ENCODE measurements at places on chromosomes 5 and 9. TPM values are rescaled to one million over a fixed set of nuclear protein-coding genes. Genes with fewer than 3 reads are reported as not detected.
A peak's percentile ranks its signal among the peaks of the same experiment; 100 is the strongest.

GRCh38 chr9:74556685-74557084 lies 59.5 kb downstream of the RORB start:
- H3K4me3 ChIP-seq, result no peak overlapping the region
- H3K36me3 ChIP-seq, result no peaks in the 10 kb centered on the region
- no peaks in the 10 kb centered on the region for H3K27me3 ChIP-seq
- no peak for DNase-seq
- no peaks in the 10 kb centered on the region for H3K4me1 ChIP-seq

Gene C9orf153
- polyA plus RNA-seq, result 0.10 TPM

GRCh38 chr9:70119786-70120185 lies 76.1 kb downstream of the MAMDC2 start:
- no peaks in the 10 kb centered on the region for H3K4me1 ChIP-seq
- no peak overlapping the region for H3K27ac ChIP-seq
- H3K36me3 ChIP-seq, result no peaks in the 10 kb centered on the region
- no peak overlapping the region for H3K4me3 ChIP-seq

Gene IFNB1
- not detected for polyA plus RNA-seq

Gene CENPK
- polyA plus RNA-seq, result 13.7 TPM

DNA sequence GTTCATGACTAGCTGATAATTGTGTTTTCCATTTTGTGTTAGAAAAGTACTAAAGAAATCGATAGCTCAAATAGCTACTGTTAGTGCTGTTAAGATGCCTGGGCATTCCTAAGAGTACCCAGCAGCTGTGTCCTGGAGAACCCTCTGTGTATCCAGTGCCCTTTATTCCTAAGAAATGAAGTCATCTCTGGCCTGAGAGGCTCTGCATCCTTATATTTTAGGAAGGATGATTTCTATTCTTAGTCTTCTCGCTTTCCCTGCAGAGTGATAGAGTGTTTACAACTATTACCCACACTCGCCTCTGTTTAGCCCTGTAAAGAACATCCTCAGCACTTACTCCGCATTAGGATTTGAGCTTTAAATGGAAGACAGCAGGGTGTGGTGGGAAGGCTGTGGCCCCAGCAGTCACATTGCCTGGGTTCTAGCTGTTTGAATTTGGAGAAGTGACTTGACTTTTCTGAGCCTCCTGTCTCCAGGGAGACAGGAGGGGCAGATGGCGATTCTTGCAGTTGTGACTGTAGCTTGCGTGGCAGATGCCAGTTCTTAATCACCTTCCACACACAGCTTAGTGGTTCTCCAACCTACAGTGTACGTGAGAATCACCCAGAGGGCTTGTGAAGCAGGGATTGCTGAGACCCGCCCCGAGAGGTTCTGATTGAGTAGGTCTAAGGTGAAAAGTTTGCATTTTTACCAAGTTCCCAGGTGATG lies 177.2 kb upstream of the PITX1 start:
- no peaks in the 10 kb centered on the region for H3K4me1 ChIP-seq
- DNase-seq, result no peak
- H3K27me3 ChIP-seq, result no peaks in the 10 kb centered on the region
- no peak overlapping the region for H3K4me3 ChIP-seq
- H3K36me3 ChIP-seq, result no peaks in the 10 kb centered on the region
- no peak overlapping the region for H3K27ac ChIP-seq

DNA sequence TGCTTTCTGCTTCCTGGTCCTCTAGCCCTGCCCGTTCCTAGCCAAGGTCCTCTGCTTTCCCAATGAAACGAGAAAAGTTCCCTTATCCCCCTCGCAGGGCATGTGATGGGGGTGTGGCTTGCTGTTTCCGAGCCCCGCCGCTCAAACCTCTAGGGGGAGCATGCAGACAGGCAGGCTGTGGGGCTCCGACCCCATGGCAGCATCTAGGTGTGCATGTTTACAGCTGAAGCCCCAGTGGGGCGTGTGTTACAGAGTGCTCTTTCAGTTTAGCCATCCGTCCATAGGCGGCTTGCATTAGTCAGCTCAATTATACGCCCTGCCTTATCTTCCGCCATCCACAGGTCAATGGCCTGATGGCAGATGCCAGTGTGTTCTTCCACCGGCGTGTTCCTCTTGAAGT lies 48.3 kb upstream of the SPATA31E1 start:
- peak overlapping the region; percentile 18 for H3K4me3 ChIP-seq
- H3K27ac ChIP-seq, result no peak overlapping the region
- DNase-seq, result peak; percentile 64
- no peaks in the 10 kb centered on the region for H3K27me3 ChIP-seq

GRCh38 chr5:39760385-39761198 lies 335.8 kb upstream of the DAB2 start:
- no peak overlapping the region for H3K27ac ChIP-seq
- no peak overlapping the region for H3K4me3 ChIP-seq
- DNase-seq, result no peak
- H3K27me3 ChIP-seq, result no peaks in the 10 kb centered on the region

Gene GABBR2
- 1.4 TPM for polyA plus RNA-seq

Gene PPP3R2
- not detected for polyA plus RNA-seq

Gene PLGRKT
- 54.9 TPM for polyA plus RNA-seq

- H3K36me3 ChIP-seq, result no peaks in the 10 kb centered on the region
- H3K4me3 ChIP-seq, result no peak overlapping the region
- H3K4me1 ChIP-seq, result no peaks in the 10 kb centered on the region
- H3K27ac ChIP-seq, result no peak overlapping the region
- no peaks in the 10 kb centered on the region for H3K27me3 ChIP-seq
Measured at GRCh38 chr5:144549580-144549979, 378.9 kb downstream of the KCTD16 start.

GRCh38 chr5:37975531-37975930 lies 135.7 kb upstream of the GDNF start:
- no peak overlapping the region for H3K4me3 ChIP-seq
- H3K4me1 ChIP-seq, result no peaks in the 10 kb centered on the region
- no peak overlapping the region for H3K27ac ChIP-seq
- DNase-seq, result no peak
- H3K36me3 ChIP-seq, result no peaks in the 10 kb centered on the region
- H3K27me3 ChIP-seq, result no peaks in the 10 kb centered on the region

DNA sequence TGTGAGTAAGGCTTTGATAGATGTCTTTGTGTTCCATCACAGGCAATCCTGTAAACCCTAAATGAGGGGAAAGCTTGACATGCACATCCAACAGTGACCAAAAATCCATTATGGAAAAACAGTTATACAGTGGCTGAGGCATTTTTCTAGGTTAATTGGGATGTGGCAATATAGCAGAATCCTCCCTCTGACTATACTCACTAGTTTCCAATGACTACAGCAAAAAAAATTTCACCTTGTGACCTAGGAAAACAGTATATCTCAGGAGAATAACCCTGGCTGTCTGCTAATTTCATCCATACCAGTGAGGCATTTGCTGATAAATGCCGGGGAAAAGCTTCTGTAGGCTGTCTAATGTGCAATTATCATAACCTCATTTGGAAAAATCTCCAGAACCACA lies 49.9 kb upstream of the SNCAIP start:
- no peaks in the 10 kb centered on the region for H3K36me3 ChIP-seq
- H3K27me3 ChIP-seq, result no peaks in the 10 kb centered on the region
- no peak for DNase-seq
- no peak overlapping the region for H3K4me3 ChIP-seq
- H3K27ac ChIP-seq, result no peak overlapping the region

Gene GZMA
- 8.6 TPM for polyA plus RNA-seq

DNA sequence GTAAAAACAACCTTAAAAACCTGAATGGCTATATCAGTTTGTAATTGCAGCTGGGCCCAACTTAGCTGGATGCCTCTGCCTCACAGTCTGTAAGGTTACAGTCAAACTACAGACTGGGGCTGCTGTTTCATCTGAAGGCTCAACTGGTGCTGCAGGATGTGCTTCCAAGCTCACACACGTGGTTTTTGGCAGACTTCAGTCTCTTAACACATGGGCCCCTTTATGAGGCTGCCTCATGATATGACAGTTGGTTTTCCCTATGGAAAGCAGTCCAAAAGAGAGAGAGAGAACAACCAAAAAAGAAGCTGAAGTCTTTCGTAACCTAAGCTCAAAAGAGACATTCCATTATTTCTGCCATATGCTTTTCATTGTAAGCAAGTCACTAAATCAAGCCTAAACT lies 27.4 kb downstream of the CTSL start:
- H3K27ac ChIP-seq, result no peak overlapping the region
- no peaks in the 10 kb centered on the region for H3K27me3 ChIP-seq
- no peaks in the 10 kb centered on the region for H3K36me3 ChIP-seq
- no peak overlapping the region for H3K4me3 ChIP-seq
- H3K4me1 ChIP-seq, result no peaks in the 10 kb centered on the region

DNA sequence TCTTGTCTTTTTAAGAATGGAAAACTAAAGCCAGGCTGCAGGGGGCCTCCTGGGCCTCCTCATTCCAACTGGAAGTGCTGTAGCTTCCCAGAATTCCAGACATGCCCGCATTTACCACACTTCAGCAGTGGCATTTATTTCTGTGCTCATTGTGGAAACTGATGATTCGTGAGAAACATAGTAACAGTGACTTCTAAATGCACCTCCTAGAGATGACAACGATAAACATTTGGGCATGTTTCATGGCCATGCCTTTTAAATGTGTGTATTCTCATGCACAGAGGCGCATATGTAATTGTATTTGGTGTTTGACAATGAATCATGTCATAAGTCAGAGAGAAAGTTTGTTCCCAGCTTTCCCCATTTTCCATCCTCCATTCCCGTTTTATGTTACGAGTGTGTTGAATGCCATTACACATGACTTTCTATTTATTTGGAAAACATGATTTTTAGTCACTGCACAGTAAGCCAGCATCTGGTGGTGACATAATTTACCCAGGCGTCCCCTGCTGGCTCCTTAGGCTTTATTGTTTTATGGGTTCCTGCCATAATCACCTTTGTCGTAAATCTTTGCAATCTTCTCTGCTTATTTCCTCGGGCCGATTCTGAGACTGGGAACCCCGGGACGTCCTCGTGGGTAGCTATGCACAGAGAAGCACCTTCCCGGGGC lies 68.8 kb upstream of the FCN2 start:
- no peaks in the 10 kb centered on the region for H3K36me3 ChIP-seq
- DNase-seq, result no peak
- H3K4me3 ChIP-seq, result no peak overlapping the region
- no peaks in the 10 kb centered on the region for H3K27me3 ChIP-seq

GRCh38 chr5:33072296-33072695 lies 361.2 kb downstream of the NPR3 start:
- H3K4me1 ChIP-seq, result no peaks in the 10 kb centered on the region
- no peaks in the 10 kb centered on the region for H3K27me3 ChIP-seq
- H3K4me3 ChIP-seq, result no peak overlapping the region
- DNase-seq, result no peak
- no peaks in the 10 kb centered on the region for H3K36me3 ChIP-seq
- H3K27ac ChIP-seq, result no peak overlapping the region

DNA sequence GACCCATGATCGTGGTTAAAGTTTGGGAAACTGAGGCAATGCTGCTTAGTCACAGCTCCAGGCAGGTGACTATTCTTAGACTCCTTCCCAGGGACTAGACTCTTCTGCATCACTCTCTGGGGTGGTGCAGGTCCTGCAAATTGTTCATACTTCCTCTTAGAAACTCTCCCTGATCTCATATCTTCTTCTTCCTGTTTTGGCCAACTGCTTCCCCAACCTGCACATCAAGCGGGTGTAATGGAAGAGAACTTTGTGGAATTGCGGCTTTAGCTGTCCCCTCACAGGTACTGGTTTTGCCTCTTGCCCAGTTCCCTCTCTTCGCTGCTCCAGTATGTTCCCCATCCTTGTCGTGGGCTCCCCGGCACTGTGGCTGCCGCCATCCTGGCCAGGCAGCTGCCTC lies 111.5 kb upstream of the CTSL start:
- H3K27ac ChIP-seq, result no peak overlapping the region
- no peaks in the 10 kb centered on the region for H3K4me1 ChIP-seq
- H3K36me3 ChIP-seq, result no peaks in the 10 kb centered on the region
- no peaks in the 10 kb centered on the region for H3K27me3 ChIP-seq
- no peak overlapping the region for H3K4me3 ChIP-seq

DNA sequence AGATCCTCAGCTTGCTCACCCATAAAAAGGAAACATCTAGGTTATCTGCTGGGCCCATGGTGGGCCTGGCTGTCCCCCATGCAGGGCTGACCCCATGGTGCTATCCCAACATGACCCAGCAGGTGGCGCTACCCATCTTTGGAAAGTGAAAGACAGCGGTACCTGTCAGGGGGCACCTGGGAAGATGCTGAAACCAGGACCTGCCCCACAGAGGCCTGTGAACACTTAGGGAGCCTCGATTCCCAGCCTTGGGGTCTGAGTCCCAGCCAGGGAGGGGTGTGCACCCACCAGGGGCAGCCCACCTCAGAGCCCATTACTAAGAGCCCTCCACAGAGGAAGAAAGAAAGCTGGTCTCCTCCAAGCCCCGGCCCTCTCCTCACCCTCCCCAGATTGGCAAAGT lies 46.6 kb upstream of the IPPK start:
- H3K36me3 ChIP-seq, result peaks cover 10% of the 10 kb centered on the region
- H3K4me3 ChIP-seq, result no peak overlapping the region
- DNase-seq, result peak; percentile 67
- no peaks in the 10 kb centered on the region for H3K4me1 ChIP-seq

Gene MFAP3
- 12.6 TPM for polyA plus RNA-seq

Data from small intestine (tissue), 16 donors.